ENCODE measurements at places on chromosomes 12 and 14. TPM values are rescaled to one million over a fixed set of nuclear protein-coding genes. Genes with fewer than 3 reads are reported as not detected.

AMDHD1 gene
- not detected for total RNA-seq

HOXC4 gene
- total RNA-seq: 2.8 TPM

TEAD4 gene
- total RNA-seq: 48.8 TPM

CCDC177 gene
- not detected for total RNA-seq

Data from epithelial cell of proximal tubule (primary cell).